ENCODE measurements at places on chromosomes 4 and X.
A peak's percentile ranks its signal among the peaks of the same experiment; 100 is the strongest.

DNA sequence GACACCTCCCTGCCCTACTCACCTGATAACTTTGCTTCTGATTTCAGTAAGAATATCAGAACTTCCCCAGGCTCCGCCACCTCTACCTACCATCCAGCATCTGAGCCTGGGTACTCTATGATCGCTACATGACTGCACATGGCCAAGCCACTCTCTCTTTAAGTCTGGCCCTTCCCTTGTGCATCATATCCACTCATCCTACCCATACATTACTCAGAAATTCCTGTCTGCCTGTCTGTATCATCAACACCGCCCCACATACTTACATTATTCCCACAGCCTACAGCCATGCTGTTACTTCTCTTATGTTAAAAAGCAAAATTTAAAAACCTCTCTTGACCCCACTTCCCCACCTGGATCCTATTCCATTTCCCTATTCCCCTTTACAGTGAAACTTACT, 84.7 kb downstream of the SCD5 start:
- no peak for DNase-seq

GRCh38 chr4:116020141-116020722, 906.8 kb upstream of the NDST4 start:
- DNase-seq, result no peak

GRCh38 chr4:107037199-107037584, 1.1 kb upstream of the DKK2 start:
- DNase-seq, result peak; percentile 63

DNA sequence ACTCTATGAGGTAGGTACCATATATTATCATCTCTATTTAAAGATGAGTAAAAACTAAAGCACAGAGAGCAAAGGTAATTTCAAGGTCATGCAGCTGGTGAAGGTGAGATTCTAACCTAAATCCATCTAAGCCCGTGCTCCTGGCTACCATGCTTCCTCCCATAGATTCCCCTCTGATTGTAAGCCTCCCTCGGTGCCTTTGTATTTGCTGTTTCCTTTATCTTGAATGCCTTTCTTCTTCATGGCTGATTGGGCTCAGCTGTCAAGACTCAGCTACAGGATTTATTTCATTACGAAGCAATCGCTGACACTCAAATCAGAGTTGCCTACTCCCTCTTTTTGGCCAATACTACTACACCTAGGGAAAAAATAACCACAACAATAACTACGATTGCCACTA, 217.1 kb downstream of the ARAP2 start:
- DNase-seq, result no peak

DNA sequence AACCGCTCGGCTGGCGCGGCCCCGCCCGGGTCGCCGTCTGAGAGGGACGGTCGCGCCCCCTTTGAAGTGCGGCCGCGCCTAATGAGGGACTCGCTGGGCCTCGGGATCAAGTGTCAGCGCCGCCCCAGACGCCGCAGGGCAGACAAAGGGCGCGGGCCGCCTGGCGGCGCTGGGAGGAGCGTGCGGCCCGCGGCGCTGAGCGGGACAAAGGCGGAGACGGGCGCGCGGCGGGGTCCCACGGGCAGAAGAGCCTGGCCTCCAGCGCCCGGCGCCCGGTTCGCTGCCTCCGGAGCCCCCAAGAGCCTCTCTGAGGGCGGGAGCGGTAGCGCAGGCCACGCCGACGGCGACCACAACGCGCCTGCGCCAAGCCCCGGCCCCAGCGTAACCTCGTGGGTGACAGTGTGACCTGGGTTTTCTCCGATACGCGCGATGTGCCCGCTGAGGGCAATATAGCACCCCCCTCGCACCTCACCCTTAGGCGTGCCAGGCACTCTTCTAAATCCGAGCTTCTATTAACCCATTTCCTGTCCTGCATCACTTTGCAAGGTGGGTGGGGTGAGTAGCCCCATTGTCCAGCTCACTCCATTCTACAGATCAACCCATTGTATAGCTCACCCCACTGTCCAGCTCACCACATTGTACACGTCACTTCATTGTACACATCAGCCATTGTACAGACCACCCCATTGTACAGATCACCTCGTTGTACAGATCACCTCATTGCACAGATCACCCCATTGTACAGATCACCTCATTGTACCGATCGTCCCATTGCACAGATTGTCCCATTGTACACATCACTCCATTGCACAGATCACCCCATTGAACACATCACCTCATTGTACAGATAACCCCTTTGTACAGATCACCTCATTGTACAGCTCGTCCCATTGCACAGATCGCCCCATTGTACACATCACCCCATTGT, 33.7 kb upstream of the STX18 start:
- peak; percentile 66 for DNase-seq

All from tibial artery (tissue), 4 donors.